Posterior vena cava (tissue), 2 donors: ENCODE measurements at places on chromosomes 11 and 22. TPM values are rescaled to one million over a fixed set of nuclear protein-coding genes. Genes with fewer than 3 reads are reported as not detected.

CNGA4 gene
- total RNA-seq: not detected

CYTH4 gene
- 20.7 TPM for total RNA-seq

FOLH1 gene
- total RNA-seq: 0.71 TPM

CRYBA4 gene
- total RNA-seq: not detected

ACCS gene
- total RNA-seq: 18.5 TPM

GRCh38 chr11:70619591-70619990, 221.3 kb downstream of the CTTN start:
- no peak for DNase-seq

DNA sequence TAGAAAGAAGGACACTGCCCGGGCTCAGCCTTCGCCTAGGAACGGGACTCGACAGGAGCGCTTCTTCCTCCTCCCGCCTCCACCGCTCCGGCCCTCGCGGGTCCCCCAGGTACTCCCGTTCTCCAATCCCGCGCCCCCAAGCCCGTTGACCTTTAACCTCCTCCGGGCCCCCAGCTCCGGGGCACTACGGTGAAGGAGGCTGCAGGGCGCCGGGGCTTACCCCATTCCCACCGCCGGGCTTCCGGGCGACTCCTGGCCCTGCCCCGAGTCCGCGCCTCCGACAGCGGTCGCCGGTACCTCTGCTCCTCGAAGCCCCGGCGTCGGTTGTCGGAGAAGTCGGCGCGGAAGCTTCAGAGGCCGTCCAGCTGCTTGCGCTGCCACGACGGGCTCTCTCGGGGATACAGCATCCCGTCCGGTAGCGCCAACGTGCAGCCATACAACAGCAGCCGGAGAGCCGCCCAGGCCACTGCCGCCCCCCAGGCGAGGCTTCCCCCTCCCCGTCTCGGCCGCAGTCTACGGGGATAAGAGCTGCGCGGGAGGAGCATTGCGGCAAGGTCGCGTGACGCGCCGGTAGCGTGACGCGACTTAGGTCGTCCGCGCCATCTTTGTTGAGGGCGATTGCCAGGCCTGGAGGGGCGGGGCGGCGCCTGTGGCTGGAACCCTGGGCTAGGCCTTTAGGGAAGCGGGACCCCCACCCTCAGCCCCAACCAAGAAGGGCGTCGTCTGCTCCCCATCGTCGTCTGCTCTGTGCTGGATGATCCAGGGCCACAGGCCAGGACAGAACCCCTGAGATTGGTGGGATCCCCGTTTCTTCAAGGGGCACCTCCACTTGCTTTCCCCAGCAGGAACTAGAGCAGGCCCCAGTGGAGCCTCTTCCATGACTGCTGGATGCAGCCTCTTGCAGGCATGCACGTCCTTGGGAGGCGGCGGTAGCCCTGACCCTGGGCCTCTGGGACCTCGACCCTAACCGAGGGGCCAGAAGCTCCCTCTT, 26.3 kb downstream of the RGL4 start:
- DNase-seq: peak; percentile 96

GRCh38 chr11:71170624-71171423, 81.6 kb downstream of the SHANK2 start:
- DNase-seq: peak; percentile 68

- DNase-seq: peak; percentile 53
Observed at GRCh38 chr22:18035751-18036150, 11.4 kb upstream of the MICAL3 start.

DNA sequence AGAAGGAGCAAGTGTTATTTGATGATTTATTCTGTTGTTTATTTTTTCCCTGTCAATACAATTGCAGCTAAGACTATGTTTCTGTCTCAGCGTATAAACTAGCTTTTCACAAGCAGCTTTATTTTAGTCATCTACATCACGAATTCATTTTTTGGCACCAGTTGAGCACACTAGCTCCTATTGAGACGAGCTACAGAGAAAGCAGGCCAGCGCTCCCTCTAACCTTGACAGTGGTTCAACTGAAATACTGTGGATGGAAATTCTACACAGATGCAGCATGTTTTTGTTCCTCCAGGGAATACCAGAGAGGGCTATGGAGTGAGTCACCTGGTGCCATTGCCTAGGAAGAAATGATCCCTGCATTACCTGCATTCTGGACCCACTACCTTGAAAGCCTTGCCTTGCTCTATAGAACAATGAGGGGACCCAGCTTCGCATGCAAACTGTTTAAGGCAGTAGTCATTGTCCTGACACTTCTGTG, 108.2 kb upstream of the ARHGAP42 start:
- DNase-seq: no peak

- DNase-seq: no peak
Observed at GRCh38 chr11:128726458-128727139, 32.7 kb downstream of the FLI1 start.

DNA sequence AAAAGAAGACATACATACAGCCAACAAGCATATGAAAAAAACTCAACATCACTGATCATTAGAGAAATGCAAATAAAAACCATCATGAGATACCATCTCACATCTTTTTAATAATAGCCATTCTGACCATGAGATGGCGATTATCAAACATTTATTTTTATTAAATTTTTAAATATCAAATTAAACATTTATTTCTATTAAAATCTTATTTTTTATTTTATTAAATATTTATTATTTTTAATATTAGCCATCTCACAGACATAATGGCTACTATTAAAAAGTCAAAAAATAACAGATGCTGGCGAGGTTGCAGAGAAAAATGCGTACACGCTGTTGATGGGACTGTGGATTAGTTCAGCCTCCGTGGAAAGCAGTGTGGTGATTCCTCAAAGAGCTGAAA, 264.8 kb upstream of the TENM4 start:
- DNase-seq: no peak

DNA sequence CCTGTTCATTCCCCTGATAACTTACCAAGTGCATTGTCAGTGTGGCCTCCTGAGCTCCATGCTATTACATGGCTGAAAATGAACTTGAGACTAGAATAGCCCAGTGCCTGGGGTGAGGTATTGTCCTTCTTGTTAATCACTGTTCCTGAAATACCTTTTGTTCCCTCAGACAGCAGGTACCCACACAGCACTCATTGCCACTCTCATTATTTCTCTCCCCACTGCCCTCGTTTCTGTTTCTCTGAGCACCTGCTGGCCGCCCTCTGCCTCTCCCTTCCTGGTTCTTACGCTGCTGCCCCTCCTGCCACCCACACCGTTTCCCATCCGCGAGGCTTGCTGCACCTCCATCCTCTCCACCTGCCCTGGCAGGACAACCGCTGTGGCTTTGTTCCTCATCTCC, 36.9 kb upstream of the RAB1B start:
- no peak for DNase-seq

DNA sequence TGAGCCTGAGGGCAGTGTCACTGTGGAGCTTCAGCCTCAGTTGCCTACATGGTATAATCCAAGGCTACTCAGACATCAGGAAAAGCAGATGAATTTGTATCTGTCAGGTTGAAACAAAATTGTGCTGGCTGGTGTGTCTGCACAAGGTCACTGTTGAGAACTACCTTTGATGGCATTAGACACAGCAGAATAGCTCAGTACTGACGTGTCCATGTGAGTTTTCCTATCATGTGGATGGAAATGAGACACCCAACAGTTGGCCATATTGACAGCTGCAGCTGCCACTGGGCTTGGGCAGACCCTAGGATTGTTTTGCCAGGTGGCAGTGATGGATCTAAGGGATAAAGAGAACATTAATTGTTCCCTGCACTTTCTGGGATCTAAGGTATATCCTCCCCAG, 15.8 kb downstream of the CCDC134 start:
- no peak for DNase-seq

- DNase-seq: no peak
Observed at GRCh38 chr22:39763276-39763675, 130.3 kb downstream of the ENTHD1 start.

- no peak for DNase-seq
Observed at GRCh38 chr11:132293586-132293985, 923.2 kb downstream of the NTM start.

DNA sequence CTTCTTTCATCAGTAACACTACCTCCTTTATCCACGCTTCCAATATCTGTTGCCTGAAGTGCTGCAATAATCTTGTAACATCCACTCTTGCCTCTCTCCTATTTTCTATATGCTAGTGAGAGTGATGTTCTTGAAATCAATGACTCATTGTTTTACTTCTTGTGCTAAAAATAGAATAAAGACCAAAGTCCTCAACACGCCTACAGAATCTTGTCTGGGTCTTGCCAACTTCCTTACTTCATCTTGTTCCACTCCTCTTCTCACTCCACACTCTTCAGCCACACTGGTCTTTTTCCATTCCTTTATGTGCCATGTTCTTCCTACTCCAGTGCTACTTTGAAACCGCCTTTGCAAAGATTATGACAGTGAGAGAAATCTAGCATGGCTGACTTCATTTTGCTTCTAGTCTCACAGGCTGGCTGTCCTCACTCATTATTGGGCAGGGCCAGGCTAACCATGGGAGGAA, 136.4 kb downstream of the CCDC81 start:
- no peak for DNase-seq

GRCh38 chr22:46507451-46508425, 29.7 kb downstream of the CELSR1 start:
- no peak for DNase-seq

DNA sequence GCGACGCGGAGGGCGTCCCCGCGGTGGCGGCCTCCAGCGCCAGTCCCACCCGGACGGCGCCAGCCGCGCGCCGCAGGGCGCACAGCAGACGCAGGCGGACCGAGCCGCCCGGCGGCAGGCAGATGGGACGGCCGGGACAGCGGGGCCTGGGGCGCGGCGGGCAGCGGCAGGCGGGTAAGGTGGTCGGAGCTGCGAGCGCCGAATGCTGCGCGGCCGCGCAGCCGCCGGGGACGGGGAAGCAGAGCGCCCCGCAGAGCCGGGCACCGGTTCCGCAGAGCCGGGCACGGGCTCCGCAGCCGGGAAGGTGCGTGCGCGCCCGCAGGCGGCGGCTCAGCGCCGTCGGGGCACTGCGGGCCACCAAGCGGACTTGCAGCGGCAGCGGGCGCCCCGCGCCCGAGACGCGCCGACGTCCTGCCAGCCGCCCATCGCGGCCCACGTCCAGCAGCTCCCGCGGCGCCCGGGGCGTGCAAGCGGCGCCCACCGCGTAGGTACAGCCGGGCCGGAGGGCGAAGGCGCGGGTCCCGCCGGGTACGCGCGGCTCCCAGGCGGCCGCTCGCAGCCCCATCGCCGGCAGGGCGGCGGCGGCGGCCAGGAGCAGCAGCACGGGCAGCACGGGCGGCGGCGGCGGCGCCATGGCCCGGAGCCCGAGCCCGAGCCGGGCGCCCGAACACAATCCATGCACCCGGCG, 739 bp downstream of the CELSR1 start:
- no peak for DNase-seq

DNA sequence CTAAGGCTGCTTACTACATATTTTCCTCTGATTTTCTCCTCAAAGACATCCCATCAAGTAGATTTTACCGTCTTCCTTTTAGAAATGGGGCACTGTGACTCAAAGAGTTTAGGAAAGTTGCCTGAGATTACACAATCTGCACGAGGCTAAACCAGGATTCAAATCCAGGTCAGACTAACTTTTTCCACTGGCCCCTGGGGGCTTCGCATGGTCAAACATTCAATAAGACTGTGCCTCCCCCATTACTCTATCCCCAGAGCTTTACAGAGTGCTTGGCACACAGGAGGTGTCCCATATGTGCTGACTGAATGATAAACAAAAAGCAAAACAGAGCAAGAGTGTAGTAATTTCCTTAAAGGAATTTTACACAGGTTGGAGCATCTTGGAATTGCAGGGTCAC, 118.1 kb upstream of the TEAD1 start:
- DNase-seq: no peak
